ENCODE measurements at places on chromosomes 6 and 20.

DNA sequence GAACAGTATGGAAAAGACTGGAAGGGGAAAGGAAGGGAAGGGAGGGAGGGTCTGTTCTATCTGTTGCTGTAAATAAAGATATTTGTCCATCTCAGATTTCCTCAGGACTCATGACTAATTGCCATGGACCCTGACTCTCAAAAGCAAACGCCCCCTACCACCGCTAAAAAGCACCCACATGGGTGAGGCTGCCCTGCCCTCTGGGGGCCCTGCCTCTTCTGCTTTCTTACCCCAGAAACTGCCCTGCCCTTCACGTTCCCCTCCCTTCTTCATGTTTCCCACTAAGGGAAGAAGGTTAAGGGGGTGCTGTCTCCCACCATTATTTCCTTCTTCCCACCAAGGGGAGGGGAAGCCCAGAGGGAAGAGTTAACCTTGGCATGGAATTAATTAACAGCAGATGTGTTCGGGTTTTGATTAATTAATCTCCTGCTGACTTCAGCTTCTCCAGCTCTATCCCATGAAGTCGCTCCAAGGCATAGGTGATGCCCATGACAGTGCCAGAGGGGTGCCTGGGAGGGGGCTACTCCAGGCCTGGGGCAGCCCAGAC is 16.0 kb downstream of the MDFI start:
- DNase-seq, result no peak

- no peak for DNase-seq
Observed at GRCh38 chr6:74851596-74851995, 354.3 kb downstream of the COL12A1 start.

GRCh38 chr6:121330516-121330915 is 3.8 kb downstream of the TBC1D32 start:
- DNase-seq, result no peak

GRCh38 chr6:44278315-44278714 is 8.1 kb downstream of the TMEM151B start:
- DNase-seq, result no peak

GRCh38 chr6:138287144-138287955 is 69.1 kb upstream of the PBOV1 start:
- DNase-seq, result peak; percentile 60

DNA sequence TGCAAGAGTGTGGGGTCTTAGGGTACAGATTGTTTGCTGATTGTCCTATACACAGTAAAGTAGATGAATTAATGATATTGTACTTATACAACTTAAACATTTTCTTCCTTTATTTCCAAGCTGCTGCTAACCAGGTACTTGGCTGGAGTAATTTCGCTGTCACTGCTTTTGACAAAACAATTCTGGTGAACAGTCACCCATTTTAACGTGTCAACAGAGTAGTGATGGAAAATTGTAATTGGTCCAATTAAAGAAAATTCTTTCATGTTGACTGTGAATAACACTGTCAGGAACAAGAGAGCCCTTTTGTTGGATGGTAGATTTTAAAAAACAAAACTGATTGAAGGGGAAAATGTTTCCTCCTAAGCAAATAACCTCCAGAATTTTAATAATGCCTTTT is 26.4 kb upstream of the MROH8 start:
- no peak for DNase-seq

GRCh38 chr6:148830614-148831013 is 83.8 kb downstream of the UST start:
- DNase-seq, result no peak

GRCh38 chr20:31966991-31967655 is 828 bp upstream of the XKR7 start:
- no peak for DNase-seq

- no peak for DNase-seq
Observed at GRCh38 chr20:38040276-38040675, 6.7 kb downstream of the RPRD1B start.
